ENCODE measurements at places on chromosomes 3 and 15.
A peak's percentile ranks its signal among the peaks of the same experiment; 100 is the strongest.

DNA sequence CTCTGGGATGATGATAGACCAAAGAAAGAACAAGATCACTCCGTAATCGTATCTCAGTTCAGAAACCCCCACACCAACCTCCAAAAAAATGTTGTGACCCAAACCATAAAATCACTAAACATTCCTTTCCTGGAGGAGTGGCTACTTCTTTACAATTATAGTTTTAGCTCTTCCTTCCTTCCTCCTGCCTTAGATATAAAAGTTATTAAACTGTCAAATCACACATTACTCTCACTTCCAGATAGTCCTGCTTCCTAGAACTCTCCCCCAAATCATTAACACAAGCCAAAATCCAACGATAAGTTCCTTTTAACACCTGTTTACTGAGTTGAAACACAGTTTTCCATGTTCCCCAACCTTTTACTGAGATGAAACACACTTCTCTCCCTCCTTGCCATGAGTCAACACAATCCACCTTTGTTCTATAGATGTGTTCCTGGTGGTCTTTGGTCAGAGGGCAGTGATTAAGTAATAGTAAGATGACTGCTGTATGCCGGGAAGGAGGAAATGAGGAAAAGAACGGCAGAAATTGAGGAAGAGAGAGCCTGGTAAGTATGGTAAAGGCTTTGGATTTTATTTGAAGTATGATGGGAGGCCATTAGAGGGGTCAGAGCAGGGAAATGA is 8.3 kb upstream of the CRYGS start:
- no peak for DNase-seq

DNA sequence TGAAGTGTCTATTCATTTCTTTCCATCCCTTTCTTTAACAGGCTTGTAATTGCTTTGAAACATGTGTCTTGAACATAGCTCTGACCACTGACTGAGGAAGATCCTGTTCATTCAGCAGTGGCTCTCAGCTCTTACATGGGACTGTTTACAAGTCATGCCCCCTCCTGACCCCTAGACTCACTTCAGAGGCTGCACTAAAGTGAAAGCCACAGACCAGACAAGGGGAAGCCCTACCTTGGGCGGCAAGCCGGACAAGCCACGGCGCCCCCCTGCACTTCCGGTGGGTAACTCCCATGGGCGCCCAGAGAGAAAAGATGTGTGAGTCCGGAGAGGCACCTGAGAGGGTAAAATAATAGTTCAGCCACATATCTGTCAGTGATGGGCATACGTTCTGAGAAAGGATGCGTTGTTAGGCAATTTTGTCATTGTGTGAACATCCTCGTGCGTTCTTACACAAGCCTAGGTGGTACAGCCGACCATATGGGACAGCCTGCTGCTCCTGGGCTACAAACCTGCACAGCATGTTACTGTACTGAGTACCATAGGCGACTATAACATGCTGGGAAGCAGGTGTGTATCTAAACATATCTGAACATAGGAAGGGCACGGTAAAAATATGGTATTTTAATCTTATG is 116.2 kb downstream of the CHSY1 start:
- DNase-seq, result peak; percentile 72

DNA sequence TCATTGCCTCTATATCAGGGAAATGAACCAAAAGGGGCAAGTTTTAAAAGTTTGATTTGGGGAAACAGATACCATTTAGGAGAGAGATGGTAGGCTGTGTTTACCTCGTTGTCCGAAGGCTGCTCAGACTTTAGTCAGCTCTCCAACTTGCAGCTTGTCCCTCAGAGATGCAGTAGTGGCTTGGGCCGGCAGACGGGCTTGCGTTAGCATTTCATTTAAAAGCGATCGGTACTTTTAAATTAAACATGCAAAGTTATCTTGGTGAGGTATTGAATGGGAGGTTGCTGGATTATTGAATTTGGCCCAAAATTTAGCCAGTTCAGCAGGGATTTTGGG is 26.2 kb downstream of the EEFSEC start:
- DNase-seq, result no peak

DNA sequence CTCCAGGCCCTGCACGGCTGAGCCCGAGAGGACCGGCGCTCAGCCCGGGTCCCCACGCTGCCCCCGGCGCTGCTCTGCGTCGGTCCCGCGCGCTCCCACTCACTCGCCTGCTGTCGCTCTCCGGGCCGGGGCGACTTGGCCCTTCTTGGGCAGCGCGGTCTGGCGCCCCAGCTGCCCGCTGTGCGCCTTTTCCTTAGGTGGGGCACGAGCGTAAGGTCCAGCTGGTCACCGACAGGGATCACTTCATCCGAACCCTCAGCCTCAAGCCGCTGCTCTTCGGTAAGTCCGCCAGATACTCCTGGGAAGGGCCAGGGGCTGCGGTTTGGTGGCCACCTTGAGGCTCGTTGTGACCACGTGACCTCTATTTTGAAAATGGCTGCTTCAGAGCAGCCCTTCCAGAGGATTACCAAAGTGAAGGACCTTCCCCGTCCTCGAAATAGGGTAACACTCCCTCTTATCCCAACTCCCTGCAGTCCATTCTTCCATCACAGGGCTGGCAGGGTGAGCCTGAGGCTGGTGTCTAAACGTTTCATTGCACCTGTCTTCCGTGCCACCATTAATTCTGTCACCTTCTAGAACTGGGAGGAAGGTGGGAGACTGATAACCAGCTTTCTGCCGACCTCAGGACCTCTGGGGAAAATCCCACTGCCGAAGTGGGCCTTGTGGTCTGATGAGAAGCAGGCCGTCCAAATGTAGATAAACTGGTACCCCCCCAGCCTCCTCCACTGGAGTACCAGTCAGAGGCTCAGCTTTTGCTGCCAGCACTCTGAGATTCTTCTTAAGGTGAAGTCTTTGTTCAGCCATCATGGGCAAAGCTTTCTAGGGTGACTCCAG is 812 bp downstream of the P4HTM start:
- DNase-seq, result no peak

DNA sequence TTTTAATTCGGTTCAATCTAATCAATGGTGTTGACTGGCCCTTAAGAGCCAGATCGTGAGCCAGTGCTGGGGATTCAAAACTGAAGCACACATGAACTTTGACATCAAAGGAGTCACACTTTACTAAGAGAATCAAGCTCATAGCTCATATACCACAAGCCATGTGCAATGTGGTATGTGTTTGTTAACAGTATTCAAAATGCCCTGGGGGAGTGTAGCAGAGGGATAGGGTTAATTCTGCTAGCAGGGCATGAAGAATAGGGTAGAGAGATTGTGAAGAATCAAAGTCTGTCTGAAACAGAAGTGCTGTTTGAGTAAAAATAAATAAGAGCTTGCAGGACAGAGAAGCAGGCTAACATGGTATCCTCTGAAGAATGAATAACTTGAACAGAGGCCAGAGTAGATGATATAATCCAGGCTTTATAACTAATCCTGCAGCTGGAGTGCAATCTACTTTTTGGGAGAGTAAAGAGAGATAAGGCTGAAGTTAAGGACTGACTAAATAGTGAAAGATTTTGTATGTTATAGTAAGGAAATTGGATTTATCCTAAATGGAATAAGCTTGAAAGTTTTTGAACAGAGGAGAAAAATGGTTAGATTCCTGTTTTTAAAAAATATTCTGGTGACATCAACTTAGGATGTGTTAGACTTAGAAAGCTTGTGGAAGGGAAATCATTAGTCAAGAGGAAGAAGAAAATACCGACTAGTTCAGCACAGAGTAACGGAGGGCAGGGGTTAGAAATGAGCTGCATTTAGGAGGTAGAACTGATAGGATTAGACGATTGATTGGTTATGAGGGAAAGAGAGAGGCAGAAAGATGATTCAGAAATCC is 292.0 kb downstream of the NFKBIZ start:
- no peak for DNase-seq

DNA sequence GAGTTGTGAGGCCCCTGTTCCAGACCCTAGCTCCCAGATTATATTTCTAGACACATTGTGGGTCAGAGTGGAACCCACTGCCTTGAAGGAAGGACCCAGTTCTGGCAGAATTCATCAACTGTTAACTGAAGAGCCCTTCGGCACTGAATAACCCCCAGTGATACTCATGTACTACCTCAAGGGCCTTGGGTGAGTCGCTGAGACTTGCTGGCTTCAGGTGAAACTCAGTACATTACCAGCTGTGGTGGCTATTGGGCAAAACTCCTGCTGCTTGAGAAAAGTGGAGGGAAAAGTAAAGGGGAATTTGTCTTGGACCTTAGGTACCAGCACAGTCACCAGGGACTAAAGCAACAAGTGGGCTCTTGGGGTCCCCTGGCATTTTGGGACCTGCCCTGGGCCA is 394.9 kb upstream of the EPHA3 start:
- no peak for DNase-seq

DNA sequence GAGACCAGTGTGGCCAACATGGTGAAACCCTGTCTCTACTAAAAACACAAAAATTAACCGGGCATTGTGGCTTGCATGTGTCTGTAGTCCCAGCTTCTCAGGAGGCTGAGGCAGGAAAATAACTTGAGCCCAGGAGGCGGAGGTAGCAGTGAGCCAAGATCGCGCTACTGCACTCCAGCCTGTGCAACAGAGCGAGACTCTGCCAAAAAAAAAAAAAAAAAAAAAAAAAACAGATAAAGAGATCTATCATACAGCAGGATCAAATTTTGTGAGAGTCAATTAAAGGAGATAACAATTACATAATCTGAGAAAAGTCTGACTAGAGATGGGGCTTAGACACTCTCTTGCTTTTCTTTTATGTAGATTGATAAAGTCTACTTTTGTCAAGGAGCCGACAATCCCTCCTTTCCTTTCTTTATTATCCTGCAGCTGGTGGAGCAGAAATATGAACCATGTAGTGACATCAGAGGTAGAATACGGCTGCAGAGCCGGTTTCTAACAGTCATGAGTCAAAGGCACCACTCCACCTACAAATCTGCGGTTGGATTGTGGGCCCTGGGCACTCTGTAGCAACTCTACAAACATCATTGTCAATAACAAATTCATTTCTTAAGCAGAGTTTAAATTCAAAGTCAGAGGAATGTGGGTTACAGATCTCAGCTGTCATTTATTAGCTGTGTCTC is 9.0 kb downstream of the C2CD4A start:
- DNase-seq, result no peak

- no peak for DNase-seq
Measured at GRCh38 chr3:49263159-49263889, 13.7 kb downstream of the C3orf62 start.

- no peak for DNase-seq
Measured at GRCh38 chr15:98505611-98506031, 142.7 kb upstream of the IGF1R start.

DNA sequence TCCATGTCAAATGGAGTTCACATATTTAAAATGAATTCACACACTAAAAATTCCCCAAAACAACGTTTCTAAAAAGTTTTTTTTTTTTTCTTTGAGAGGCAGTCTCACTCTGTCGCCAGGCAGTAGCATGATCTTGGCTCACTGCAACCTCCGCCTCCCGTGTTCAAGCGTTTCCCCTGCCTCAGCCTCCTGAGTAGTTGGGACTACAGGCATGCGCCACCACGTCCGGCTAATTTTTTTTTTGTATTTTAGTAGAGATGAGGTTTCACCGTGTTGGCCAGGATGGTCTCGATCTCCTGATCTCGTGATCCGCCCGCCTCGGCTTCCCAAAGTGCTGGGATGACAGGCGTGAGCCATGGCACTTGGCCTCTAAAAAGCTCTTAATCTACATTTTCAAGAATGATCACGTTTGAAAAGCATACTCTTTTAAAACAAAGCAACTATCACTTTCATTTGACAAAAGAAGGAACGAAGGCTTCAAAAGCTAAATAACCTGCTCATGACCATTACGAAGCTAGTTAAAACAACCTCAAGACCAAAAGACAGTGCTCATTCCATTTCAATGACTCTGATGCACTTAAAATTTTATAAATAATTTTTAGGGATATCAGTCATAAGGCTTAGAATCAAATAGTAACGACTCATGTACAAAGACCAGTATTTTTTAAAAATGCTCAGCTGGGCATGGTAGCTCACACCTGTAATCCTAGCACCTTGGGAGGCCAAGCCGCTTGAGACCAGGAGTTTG is 5.5 kb downstream of the UBE3A start:
- DNase-seq, result no peak

- no peak for DNase-seq
Measured at GRCh38 chr15:100100926-100101325, 240.8 kb downstream of the ADAMTS17 start.

- no peak for DNase-seq
Measured at GRCh38 chr3:178562947-178563232, 26.7 kb downstream of the KCNMB2 start.

- DNase-seq, result no peak
Measured at GRCh38 chr3:192641919-192642318, 85.4 kb downstream of the FGF12 start.

GRCh38 chr15:83848315-83849050 is 194.6 kb downstream of the ADAMTSL3 start:
- no peak for DNase-seq

DNA sequence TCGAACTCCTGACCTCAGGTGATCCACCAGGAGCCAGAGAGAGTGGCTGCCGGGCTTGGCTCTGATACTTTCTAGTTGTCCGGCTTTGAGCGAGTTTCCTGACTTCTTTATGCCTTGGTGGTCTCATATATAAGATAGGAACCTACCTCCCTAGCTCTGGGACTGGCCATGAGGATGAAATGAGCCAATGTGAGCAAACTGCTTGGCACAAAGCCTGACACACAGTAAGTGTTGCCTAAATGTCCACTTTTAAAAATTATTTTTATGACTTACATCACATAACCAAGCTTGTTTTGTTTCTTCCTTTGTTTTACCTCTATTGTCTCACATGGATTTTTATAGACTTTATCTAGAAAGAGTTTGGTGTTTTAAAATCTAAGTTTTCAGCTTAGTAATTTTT is 42.1 kb upstream of the CCDC174 start:
- no peak for DNase-seq

DNA sequence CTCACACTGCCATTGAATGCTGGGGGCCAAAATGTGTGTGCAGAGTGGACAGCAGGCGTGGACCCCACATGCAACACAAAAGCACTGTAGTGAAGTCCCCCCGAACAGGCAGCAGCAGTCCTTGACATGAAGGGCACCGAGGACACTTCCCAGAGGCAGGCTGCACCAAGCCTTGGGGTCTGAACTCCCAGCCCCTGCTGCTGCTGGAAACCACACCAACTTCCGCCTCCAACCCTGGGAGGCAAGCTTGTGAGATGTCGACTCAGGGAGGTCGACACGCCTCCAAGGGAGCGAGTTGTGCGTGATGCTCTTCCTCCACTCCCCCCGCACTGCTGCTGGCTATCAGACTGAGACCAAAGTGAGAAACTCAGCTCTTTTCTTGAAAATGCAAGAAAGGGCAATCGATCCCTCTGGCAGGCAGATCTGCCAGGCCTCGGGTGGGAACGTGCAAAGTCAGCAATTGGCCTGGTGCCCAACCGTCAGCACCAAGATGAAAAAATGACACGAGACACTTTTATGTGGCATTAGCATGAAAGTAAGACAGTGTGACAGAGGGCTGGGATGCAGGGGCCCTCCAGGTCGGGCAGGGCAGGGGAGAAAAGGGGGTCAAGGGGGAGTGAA is 43.6 kb downstream of the WHAMM start:
- no peak for DNase-seq

DNA sequence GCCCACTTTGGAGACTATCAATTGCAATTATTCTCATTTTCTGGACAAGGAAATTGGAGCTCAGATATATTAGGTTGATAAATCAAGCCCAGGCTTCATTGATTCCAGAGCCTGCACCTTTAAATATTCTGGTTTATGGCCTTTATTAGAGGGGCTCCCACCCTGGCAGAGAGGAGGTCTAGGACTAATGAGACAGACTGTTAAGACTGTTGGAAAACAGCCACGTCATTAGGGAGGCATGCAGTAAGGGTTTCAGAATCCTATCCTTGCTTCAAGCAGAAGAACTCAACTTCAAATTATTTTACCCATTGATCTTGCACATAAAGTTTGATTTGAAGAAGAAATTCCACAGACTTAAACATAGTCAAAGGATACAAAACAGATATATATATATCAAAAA is 33.8 kb upstream of the KCNH8 start:
- no peak for DNase-seq

Measured in GM13976 (cell line).